ENCODE measurements at places on chromosomes 16 and 17. TPM values are rescaled to one million over a fixed set of nuclear protein-coding genes. Genes with fewer than 3 reads are reported as not detected.
A peak's percentile ranks its signal among the peaks of the same experiment; 100 is the strongest.

DNA sequence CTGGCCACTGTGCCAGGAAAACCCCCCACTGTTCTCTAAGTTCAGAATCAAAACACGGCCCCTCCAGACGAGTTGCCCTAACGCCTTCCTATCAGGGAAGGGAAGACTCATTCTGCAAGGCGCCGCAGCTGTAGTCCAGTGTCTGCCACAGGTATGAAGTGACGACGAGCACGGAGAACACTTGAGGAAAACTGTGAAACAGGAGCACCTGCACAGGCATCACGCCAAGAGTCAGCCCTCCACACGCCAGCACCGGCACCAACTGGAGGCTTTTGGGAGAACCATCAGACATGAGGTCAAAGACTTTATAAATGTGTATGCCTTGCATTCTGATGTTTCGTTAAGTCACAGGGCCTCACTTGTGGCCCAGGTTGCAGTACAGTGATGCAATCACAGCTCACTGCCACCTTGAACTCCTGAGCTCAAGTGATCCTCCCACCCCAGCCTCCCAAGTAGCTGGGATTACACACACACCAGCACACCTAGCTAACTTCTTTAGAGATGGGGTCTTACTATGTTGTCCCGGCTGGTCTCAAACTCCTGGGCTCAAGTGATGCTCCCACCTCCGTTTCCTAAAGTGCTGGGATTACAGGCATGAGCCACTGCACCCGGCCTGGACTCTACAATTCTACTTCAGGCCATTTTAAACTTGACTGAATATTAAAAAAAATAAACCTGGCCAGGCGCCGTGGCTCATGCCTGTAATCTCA, 22.9 kb downstream of the KLHDC4 start:
- no peak for DNase-seq

DNA sequence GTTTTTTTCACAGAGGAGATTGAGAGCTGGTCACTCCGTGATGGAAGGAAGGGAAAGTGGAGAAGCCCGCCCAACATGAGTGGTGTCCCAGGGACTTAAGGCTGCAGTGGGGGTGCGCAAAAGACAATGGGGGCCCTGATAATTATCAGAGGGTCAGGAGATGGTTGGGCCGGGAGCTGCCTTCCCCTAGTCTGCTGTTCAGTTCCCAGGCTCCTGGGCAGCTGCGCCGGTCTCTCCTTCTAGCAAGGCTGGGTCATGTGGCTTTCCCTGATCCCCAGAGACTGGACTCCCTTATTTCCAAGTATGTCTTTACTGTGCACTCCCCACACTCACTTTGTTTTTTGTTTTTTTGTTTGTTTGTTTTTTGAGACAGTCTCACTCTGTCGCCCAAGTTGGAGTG, 16.2 kb downstream of the CYGB start:
- DNase-seq = no peak

- DNase-seq = peak; percentile 53
Measured at GRCh38 chr17:40536295-40537171, 28.7 kb downstream of the CCR7 start.

GINS2 gene
- total RNA-seq = 0.26 TPM

CLEC18B gene
- 0.77 TPM for total RNA-seq

DNA sequence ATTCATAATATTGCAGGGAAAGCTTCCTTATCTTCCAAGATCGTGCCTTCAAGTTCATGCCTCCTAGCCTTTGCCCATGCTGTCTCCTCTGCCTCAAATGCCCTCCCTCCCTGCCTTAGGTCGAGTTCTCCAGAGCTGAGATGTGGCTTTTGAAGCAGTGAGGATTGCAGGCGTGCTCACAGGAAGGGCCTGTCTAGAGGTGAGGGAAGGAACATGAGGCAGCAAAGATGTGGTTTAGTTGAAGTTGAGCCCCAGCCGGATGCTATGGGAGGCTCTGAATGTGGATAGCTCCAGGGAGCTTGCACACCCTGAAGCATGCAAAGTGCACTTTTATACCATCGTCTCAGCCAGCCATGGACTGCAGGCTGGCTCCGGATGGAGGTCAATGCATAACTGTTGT, 754.6 kb upstream of the EEF2KMT start:
- no peak for DNase-seq

GRCh38 chr16:96935-97381, 18.9 kb downstream of the MPG start:
- peak; percentile 85 for DNase-seq

MGAT5B gene
- total RNA-seq = 0.17 TPM

GRCh38 chr17:42522798-42523278, 13.2 kb upstream of the NAGLU start:
- DNase-seq = no peak

TPSG1 gene
- not detected for total RNA-seq

CCL4L2 gene
- total RNA-seq = not detected

CACNG1 gene
- not detected for total RNA-seq

GRCh38 chr16:28879841-28880588, 1.7 kb downstream of the ATP2A1 start:
- peak; percentile 79 for DNase-seq

DNA sequence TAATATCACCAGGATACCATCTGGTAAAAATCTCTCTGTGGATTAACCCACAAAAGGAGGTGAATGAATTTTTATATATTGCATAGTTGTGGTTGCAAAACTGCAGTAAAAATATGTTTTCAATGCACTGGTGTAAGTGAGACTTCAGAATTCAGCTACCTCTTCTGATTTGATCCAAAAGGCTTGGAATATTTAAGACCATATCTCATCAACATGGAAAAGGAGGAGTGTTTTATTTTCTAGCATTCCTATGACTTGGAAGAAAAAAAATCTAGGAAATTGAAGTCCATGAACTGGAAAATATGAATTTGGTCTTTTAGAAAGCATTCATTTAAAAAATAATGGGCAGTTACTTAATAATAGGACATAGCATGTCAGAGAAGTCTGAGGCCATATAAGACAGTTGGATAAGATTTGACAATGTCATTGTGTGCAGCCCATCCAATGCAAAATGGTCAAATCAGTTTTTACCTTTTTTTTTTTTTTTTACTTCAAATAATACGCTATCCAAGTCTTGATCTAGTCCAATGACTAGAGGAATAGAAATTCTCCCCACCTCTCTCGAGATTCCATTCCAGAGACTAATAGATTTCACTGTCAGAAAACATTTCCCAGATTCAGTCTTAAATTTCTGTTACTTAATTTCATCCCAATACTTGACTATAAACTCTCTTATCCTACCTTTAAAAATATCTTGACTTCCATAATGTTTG, 364.9 kb upstream of the PMFBP1 start:
- DNase-seq = peak; percentile 85

DNA sequence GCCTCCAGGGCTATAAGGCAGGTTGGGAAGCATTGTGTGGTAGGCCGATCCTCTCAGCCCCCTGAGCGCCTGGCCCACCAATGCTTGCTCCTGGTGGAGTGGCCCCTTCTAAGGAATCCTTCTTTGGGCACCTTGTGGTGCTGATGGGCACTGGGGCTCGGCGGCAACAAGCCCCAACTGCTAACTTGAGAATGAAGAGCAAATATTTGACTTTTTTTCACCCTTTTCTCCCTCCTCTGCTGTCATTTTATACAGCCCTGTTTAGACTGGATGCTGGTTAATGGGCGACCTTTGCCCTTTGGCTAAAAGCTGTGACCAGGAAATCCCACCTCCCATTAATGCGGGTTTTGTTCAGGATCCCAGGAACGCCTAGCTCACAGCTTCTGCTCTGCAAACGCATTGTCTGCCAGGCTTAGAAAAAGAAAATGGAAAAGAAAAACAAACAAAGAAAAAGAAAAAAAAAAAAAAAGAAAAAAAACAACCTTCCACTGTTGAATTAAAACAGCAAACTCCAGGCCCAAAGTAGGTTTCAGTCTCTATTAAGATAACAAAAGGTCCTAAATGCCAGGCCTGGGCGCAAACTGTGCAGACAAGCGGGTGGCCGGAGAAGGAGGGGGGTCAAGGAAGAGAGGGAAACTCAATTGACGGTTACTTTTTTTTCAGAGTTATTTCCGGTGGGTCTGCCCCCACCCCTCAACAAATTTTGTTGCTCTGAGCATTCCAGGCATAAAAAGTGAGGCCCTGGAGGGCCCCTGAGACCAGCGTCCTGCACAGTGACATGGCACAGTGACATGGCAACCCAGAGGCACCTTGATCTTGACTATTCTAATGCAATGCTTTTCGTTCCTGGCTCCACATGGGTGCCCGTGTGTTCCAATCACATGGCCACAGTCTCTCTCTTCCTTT, 301.4 kb downstream of the MAF start:
- DNase-seq = no peak

DNA sequence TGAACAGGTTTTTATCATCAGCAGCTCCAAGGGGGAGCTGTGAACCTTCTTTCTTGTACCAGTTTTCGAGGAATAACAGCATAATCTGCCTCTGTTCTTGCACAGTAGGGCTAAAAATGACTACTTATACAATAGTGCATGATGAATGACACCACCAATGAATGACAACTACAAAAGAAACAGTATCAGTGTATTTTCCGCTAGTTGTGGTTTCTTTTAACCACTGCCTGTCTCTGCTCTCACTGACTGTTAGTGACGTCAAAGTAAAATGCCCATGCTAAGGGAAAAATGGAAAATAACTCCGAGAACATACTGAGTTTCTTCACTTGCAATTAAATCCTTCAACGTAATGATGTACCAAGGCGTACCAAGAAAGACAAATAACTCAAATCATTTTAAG, 294.9 kb downstream of the MAP2K6 start:
- no peak for DNase-seq

HID1 gene
- total RNA-seq = under 0.01 TPM

DNA sequence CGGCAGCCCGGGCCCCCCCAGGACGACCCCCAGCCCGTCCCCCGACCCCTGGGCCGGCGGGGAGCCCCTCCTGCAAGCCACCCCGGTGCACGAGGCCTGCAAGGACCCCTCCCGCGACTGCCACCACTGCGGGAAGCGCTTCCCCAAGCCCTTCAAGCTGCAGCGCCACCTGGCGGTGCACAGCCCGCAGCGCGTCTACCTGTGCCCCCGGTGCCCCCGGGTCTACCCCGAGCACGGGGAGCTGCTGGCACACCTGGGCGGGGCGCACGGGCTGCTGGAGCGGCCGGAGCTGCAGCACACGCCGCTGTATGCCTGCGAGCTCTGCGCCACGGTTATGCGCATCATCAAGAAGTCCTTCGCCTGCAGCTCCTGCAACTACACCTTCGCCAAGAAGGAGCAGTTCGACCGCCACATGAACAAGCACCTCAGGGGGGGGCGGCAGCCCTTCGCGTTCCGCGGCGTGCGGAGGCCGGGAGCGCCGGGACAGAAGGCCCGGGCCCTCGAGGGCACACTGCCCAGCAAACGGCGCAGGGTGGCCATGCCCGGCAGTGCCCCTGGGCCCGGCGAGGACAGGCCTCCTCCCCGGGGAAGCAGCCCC, 15.6 kb upstream of the ZFPM1 start:
- DNase-seq = peak; percentile 26

PRSS22 gene
- total RNA-seq = not detected

DNA sequence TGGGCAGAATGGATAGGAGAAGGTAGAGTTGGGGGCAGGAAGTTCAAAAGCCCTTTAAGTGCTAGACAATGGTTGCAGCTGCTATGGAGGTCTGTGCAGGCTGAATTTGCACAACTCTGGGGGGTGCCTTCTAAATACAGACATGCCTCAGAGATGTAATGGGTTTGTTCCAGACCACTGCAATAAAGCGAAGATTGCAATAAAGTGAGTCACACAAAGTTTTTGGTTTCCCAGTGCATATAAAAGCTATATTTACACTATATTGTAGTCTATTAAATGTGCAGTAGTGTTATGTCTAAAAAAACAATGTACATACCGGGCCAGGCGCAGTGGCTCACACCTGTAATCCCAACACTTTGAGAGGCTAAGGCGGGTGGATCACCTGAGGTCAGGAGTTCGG, 60.5 kb upstream of the MYOCD start:
- DNase-seq = peak; percentile 73

SAT2 gene
- total RNA-seq = 54.3 TPM

DNA sequence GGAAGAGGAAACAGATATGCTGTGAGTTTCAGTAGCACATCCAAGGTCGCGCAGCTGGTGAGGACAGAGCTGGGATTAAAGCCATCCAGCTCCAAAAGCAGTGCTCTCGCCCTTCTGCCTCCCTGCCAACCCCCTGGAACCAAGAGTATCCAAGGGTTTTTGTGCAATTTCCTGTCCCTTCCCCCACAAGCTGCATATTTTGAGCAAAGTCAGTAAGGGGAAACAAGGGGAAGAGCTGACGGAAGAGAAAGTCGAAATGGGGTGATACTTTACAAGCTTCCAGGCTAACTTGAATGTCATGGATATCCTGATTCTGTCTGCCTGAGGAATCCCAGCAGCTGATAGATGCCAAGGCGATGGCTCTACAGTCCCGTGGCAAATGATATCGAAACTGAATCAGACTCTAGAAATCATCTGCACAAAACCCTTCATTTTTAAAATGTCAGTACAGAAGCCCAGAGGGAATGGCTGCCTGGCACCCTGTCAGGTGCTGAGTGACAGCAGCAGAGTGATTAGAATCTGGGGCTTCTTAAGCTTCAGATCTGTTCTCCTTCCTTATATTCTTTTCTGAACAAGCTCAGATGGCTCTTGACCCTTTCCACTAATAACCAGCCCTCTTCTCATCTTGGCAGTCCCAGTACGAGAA, 42.9 kb upstream of the TEKT3 start:
- DNase-seq = no peak

DNA sequence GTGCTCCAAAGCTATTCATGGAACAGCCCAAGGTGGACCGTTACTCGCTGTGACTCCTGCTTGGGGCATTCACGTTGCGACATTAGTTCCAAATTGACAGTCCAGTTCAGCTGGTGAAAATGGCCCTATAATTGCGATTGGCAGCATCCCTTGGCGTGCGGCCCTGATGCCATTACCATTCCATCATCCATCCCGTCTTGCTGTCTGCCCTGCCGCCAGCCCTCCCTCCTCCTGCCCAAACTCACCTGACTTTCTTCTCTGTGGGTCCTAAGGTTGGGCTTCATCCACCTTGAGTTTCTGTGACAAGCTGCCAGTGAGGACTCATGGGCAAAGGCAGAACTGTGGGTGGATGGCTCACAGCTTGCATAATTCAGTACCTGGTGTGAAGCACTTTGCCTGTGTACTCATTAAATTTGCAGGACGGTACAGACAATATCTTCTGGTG, 104.6 kb downstream of the RPTOR start:
- DNase-seq = no peak

- no peak for DNase-seq
Measured at GRCh38 chr16:79358188-79358587, 242.3 kb downstream of the MAF start.

CAVIN1 gene
- 372 TPM for total RNA-seq

DNA sequence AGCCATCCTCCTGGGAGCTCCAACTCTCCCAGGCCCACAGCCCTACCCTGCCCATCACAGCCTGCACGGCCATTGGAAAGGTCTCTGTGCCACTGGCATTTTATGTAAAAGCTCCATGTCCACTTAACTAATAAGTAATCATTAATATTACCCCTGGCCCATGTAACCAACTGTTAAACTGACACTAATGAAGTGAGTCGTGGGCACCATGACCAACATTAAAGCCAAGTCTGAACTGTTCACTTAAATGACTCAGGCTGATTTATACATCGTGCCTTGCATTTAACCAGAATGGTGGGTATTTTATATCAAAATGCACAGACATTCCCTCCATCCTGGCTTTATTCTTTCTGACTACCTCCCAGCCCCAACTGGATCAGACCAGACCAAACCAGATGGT, 229.3 kb downstream of the SOX9 start:
- no peak for DNase-seq

TM4SF5 gene
- not detected for total RNA-seq
